ENCODE measurements at places on chromosomes 2 and 18. TPM values are rescaled to one million over a fixed set of nuclear protein-coding genes. Genes with fewer than 3 reads are reported as not detected.

- no peak for DNase-seq
These were observed 49.2 kb downstream of the CLASP1 start for GRCh38 chr2:121599963-121600651.

- DNase-seq = no peak
These were observed 13.1 kb downstream of the TGIF1 start for GRCh38 chr18:3463051-3463450.

GRCh38 chr2:120287183-120288015, 34.7 kb downstream of the RALB start:
- no peak for DNase-seq

DNA sequence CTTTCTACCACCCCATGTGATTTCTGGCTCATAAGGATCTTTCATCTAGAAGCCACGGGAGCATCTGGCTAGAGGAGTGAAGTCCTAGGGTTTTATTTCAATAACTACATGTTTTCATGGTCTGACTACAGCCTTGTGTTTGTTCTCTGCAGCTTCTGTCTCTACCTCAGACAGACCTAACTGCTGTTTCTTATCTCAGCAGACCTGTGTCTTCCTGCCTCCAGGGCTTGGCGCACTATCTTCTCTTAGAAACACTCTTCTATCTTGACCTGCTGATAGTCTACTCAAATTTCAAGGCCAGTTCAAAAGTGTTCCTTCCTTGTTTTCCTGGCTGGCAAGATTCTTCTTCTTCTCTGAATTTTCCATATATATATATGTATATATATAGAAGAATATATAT, 11.0 kb upstream of the TRIB2 start:
- no peak for DNase-seq

- DNase-seq = no peak
These were observed 22.9 kb upstream of the DARS1 start for GRCh38 chr2:136008205-136008865.

- no peak for DNase-seq
These were observed 571.2 kb downstream of the ADCYAP1 start for GRCh38 chr18:1475867-1476266.

- no peak for DNase-seq
These were observed 7.9 kb downstream of the FSHR start for GRCh38 chr2:49146401-49146800.

DNA sequence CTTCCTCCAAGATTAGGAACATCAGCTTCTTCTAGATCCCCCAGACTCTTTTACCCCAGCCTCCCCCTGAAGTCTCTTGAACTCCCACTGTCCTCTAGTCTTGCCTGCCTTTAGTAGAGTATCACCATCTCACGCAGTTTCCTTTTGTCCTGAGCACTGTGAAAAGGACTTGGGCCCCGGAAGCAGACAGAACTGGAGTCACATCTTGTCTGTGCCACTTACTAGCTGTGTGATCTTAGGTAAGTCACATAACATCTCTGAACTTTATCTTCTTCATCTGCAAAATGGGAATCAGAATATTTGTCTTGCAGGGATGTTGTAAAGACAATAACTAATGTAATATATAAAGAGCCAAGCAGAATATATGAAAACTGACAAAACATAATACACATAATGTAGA, 8.4 kb upstream of the TRABD2A start:
- DNase-seq = no peak

GRCh38 chr2:108101481-108101880, 115.2 kb downstream of the SLC5A7 start:
- DNase-seq = no peak

- no peak for DNase-seq
These were observed 135.0 kb upstream of the HNMT start for GRCh38 chr2:137829251-137829650.

- DNase-seq = no peak
These were observed 1.1 kb upstream of the DNPEP start for GRCh38 chr2:219388907-219389156.

The GALM gene
- 57.3 TPM for polyA plus RNA-seq
